ENCODE measurements at places on chromosomes 3 and 15. TPM values are rescaled to one million over a fixed set of nuclear protein-coding genes. Genes with fewer than 3 reads are reported as not detected.

Gene ZKSCAN7
- total RNA-seq, result 19.5 TPM

Gene TRAT1
- total RNA-seq, result 0.95 TPM

Gene C3orf85
- total RNA-seq, result not detected

Gene MST1R
- total RNA-seq, result 1.7 TPM

Gene PCCB
- total RNA-seq, result 29.7 TPM

Gene EIF2B5
- total RNA-seq, result 34.2 TPM

Gene SYNPR
- 0.95 TPM for total RNA-seq

Gene OCA2
- total RNA-seq, result 3.0 TPM

Data from urinary bladder (tissue), 4 donors.